DND-41 (cell line): ENCODE measurements at places on chromosomes 2 and 18.
A peak's percentile ranks its signal among the peaks of the same experiment; 100 is the strongest.

DNA sequence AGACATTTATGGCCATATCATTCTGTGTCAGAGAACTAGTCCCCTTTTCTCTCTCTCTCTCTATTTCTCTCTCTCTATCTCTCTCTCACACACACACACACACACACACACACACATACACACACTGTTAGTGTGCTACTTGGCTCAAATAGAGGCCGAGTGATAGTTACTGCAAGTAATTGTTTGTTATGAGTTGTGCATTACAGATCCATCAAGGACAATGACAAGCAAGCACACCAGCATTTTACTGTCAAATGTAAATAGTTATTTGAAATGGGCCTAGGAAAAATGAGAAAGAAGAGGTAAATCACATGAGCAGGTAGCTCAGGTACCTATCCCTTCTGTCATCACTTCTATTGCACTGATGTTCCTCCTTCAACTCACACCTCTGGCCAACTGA, 122.4 kb upstream of the CDH7 start:
- DNase-seq: no peak

- DNase-seq: peak; percentile 82
These were observed 18.3 kb upstream of the SLC35F6 start for GRCh38 chr2:26745609-26746327.

- DNase-seq: no peak
These were observed 160.3 kb upstream of the ACAA2 start for GRCh38 chr18:49973592-49973991.

DNA sequence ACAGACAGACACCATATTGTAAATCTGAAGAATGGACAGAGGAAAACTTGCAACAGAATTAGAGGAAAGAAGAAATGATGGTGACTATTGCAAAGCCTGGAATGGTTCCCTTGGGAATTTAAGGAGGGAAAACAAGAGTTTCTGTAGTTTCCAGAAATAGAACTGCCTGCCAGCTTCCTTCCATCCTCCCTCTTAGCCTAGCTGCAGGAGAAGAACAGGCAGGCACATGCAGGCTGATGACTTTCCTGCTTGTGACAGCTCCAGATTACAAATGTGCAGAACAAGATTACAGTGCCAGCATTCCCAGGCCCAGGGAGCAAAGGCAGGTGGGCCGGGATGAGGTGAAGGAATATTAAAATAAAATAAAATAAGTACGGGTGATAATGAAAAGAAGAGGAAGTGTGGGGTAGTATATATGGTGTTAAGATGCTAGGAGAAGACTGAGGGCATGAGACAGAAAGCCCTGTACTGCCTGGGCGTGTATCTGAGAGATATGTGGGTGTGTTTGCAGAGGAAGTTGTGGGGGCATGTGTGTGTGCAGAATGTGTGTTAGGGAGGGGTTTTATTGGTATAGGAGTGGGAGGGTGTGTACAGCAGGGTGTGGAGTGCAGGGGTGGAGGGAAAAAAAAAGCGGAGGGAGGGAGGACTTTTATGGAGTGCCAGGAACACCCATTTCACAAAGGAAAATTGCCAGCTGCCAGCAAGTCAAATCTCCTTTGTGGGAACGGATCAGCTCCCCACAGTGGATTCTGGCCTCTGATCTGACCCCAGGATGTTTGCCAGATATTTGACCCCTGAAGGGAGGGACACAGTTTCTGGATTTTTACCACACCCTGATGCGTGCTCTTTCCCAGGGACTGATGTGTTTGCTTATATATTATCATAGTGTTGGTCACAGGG, 43.9 kb upstream of the NEMP2 start:
- DNase-seq: no peak

DNA sequence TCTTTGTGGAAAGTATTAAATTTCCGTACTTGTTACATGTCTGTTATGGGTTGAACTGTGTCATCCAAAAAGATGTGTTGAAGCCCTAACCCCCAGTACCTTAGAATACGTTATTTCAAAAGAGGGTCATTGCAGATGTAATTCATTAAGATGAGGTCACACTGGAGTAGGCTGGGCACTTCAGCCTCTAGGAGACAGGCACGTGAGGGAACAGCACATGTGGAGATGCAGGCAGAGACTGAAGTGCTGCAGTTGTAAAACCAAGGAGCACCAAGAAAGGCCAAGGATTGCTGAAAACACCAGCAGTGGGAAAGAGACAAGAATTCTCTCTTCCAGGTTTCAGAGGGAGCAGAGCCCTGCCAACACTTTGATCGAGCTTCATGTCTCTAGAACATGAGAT, 4.6 kb upstream of the RHBDD1 start:
- no peak for DNase-seq

- no peak for DNase-seq
These were observed 1080.7 kb upstream of the CELF4 start for GRCh38 chr18:38646296-38646695.
